A549 treated with GW870086 at 1 μM for 4 hours (cell line): ENCODE measurements at places on chromosomes 2 and 18. TPM values are rescaled to one million over a fixed set of nuclear protein-coding genes. Genes with fewer than 3 reads are reported as not detected.

The SCN2A gene
- total RNA-seq = not detected in 5 replicates

The DCC gene
- not detected in 5 replicates for total RNA-seq

The SAG gene
- 0.02 TPM in 1 of 5 replicates, not detected in the others for total RNA-seq

The RESP18 gene
- total RNA-seq = not detected in 5 replicates

The ING5 gene
- 19.5 to 25.6 TPM (median 21.7 TPM) in 5 replicates for total RNA-seq

The VAMP5 gene
- total RNA-seq = 0.28 to 0.31 TPM in 2 of 5 replicates, not detected in the others

The RAB6D gene
- 0.05 TPM in 1 of 5 replicates, not detected in the others for total RNA-seq

The CYP27C1 gene
- 2.7 to 5.2 TPM (median 4.0 TPM) in 5 replicates for total RNA-seq

The SERPINB10 gene
- total RNA-seq = not detected in 5 replicates

The NPHP1 gene
- 7.0 to 9.3 TPM (median 8.3 TPM) in 5 replicates for total RNA-seq

The CCL20 gene
- total RNA-seq = 2.4 to 7.5 TPM (median 5.4 TPM) in 5 replicates

The CHPF gene
- 19.1 to 31.8 TPM (median 29.2 TPM) in 5 replicates for total RNA-seq

The CCDC195 gene
- not detected in 5 replicates for total RNA-seq

The MEIS1 gene
- total RNA-seq = 1.8 to 2.4 TPM (median 2.0 TPM) in 5 replicates

The SIX2 gene
- total RNA-seq = 0.23 to 0.56 TPM (median 0.43 TPM) in 5 replicates

The POTEJ gene
- total RNA-seq = not detected in 5 replicates
